ENCODE measurements at places on chromosomes 13 and 19.

DNA sequence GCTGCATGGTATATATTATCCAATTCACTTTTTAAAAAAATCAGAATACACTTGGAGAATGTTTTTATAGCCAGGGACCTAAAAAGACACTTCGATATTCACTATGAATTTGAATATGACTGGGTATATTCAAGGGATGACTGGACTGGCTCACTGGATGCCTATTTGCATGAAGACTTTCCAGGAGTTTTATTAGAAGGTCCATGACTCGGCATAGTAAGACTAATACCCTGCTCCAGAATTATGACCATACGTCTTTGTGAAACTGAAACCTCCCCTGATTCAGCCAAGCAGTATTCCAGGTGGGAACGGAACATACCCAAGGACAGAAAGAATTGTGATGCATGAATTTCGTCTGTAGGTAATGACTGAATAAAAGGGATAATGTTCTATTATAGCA is 3.9 kb upstream of the FAM216B start:
- DNase-seq = no peak

GRCh38 chr19:5006201-5006600 is 37.3 kb downstream of the KDM4B start:
- peak; percentile 37 for DNase-seq

DNA sequence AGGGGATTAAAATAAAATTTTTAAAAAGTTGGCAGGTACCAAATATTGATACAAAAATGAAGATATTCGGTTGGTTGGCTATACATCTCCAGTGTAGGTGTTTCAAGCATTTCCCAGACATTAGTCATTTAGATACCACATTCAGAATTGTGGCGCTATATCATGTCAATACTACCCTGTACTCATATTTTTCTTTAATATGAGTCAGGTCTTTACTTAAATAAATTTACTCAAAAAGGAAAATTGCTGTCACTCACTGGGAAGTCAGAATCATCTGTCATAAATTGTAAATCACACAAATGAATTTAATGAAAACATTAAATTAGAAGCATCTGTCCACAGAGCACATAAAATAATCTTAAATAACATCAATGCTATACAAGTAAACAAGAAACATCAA is 134.2 kb downstream of the TSHZ3 start:
- peak; percentile 49 for DNase-seq

DNA sequence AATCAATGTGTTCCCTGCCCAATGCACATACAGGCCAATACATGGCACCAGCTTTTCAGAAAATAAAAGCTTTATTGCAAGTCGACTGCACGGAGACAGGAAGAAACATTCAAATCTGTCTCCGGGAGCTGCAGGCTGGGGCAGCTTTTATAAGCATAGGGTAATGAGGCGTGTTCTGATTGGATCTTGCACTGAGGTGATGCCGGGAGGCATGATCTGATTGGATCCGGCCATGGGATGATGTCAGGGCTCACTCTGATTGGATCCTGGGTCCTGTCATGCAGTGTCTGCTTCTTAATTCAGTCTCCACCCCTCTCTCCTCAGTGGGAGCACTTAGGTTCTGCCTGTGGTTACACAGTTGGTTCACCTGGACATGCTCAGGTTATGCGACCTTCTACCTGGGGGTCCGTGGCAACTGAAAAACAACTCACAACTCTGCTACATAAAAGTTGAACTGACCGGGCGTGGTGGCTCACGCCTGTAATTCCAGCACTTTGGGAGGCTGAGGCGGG is 11.8 kb upstream of the FBN3 start:
- no peak for DNase-seq

DNA sequence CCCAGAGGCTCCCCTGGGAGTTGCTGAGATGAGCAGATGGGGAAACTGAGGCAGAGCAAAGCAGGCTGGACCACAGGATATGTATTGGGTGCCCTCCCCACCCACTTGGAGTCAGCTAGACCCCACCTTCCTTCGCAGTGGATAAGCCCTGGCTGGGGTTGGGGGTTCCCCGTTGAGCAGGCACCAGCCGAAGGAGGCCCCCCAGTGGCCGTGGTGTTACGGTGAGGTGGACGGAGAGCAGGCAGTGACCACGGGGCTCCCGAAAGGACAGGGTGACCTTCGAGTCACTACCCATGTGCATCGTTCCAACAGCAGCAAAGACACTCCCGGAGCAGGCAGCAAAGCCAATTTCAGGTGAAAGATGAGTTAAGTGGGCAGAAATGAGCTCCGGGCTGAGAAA is 62.4 kb upstream of the ADGRE5 start:
- DNase-seq = no peak

GRCh38 chr13:99741960-99742359 is 229.6 kb downstream of the ZIC5 start:
- no peak for DNase-seq

GRCh38 chr13:109500146-109500773 is 286.1 kb downstream of the IRS2 start:
- no peak for DNase-seq

- peak; percentile 30 for DNase-seq
These were observed 68.1 kb downstream of the UFM1 start for GRCh38 chr13:38417727-38418126.

DNA sequence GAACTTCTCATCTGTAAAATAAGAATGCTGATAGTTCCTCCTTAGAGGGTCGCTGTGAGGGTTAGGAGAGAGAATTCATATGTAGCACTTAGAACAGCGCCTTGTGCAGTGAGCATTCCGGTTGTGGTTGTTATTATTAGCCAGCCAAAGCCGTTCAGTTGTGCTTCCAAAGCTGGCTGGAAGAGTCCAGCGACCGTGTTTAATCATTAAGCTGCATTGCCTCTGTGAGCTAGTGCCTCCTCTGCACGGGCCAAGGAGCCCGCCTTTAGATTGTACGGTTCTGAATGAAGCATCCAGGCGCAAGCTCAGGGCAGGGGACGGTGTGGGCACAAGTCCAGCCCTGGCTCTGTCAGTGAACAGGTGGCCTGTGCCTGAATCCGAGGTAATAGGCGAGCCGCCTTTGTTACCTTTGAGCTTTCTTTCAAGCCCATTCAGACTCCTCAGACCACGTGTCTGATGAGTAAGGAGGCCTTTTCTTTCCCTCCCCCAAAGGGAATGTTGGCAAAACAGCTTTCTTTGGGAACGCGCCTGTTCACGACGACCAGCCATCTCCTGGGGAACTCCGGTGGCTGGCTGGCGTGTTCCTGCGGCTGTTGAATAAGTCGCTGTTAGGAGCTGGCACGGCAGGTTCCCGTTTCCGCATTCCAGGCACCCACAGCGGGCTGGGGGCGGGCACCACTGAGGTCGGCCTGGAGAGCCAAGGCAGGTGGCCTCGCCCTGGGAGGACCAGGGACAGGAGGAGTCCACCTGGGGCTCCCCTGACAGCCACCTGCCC is 25.1 kb downstream of the SIPA1L3 start:
- peak; percentile 82 for DNase-seq

GRCh38 chr13:32041429-32041828 is 9.9 kb downstream of the FRY start:
- DNase-seq = no peak

DNA sequence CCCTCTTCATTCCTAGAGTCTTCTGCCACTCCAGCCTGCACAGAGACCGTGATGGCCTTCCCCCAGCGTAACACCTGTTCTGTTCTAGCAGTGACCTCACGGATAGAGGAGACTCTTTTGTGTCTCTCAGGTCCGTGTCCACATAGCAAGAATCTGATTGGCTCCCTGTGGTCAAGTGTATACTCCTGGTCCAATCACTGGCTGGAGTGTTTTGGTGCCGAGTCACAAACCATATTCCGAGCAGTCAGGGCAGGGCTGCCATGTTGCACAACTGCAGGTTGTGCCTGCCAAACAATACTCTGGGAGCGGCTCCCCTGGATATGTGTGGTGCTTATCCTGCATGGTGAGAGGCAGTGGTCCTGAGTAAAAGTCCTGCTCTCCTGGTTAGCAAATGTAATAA is 402.4 kb downstream of the KCNRG start:
- DNase-seq = no peak

- DNase-seq = no peak
These were observed 45.4 kb upstream of the GPR183 start for GRCh38 chr13:99352351-99353245.

DNA sequence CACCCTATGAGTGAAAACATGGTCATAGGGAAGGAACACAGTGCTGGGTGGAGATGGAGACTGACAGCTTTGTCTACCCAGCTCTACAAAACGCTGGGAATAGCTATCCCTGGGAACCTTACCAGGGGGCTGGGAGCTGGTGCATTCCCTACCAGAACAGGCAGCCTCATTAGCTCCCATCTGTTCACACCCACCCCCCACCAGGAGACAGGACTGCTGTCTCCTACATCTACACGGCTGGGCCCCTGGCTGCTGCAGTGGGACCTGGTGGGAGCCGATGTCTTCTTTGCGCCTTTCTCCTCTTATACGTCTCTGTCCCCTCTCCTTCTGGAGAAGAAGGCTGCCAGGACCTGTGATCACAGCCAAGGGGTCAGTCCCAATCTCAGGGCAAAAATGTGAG is 90.8 kb downstream of the UQCRFS1 start:
- no peak for DNase-seq

DNA sequence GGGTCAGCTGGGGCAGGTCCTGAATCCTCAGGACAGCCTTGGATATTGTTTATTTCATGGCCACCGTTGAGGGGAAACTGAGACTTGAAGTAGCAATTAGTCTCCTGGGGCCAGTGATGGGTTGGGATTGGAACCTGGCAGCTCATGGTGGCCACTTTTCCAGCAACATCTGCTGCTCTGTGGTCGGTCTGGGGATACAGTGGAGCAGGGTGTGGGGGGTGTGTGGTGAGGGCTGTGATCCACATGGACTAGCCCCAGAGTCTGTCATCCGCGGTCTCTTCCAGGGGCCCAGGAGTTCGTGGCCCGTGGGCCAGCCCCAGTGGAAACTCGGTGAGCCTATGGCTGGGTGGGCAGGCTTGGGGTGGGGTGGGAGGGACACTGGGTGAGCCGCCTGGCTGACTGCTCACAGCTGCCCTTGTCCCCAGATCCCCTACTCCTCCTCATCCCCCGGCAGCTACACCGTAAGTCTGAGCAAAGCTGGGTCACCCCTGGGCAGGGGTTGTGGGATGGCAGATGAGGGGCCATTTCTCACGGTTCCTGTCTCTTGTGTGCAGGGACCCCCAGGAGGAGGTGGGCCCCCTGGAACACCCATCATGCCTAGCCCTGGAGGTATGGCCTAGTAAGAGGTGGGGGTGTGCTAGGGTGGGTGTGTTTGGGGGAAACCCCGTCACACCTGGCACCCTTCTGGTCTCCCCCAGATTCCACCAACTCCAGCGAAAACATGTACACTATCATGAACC is 5.5 kb downstream of the ISYNA1 start:
- DNase-seq = no peak

DNA sequence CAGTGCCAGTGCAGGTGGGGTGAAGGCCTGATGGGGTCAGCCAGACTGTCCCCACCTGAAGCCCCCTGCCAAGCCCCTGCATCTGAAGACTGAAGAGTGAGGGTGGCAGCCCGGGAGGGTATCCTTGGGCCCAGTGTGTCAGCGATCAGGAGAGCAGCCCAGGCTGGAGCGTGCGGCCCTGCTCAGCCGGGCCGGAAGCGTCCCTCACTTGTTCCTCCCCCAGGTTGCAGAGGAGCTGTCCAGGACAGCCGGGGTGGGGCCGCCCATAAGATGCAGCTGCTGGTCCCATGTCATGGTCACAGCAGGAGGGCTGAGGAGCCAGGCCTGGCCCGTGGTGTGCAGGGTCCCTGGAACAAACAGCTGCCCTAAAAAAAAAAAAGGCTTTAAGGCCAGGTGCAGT is 55.4 kb downstream of the KDM4B start:
- no peak for DNase-seq

- no peak for DNase-seq
These were observed 4.3 kb downstream of the RGCC start for GRCh38 chr13:41461527-41462139.

GRCh38 chr19:35468637-35469036 is 20.6 kb downstream of the FFAR2 start:
- DNase-seq = no peak

DNA sequence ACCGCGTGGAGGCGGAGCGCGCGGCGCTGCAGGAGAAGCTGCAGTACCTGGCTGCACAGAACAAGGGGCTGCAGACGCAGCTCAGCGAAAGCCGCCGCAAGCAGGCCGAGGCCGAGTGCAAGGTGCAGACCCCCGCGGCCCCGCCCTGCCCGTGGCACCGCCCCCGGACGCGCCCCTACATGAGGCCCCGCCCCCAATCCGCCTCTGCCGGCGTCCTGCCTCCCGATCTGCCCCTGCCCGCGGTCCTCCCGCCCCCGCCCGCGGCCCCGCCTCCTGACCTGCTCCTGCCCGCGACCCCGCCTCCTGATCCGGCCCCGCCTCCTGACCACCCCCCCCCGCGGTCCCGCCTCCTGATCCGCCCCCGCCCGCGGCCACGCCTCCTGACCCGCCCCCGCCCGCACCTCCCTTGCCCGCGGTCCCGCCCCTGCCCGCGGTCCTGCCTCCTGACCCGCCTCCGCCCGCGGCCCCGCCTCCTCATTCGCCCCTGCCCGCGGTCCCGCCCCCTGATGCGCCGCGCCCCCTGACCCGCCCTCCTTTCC is 11.7 kb downstream of the PRR36 start:
- DNase-seq = peak; percentile 39

DNA sequence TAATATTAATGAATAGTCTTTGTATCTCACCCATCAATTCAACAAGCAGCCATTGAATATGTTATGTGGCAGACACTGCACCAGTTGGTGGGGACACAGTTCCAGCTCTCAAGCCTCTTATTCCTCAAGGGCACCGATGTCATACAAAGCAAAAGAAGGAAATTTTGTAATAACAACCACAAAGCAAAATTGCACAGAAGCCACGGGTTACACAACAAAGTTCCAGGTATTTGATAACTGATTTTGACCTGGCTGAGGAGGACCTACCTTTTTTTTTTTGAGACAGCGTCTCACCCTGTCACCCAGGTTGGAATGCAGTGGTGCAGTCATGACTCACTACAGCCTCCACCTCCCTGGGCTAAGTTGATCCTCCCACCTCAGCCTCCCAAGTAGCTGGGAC is 266.7 kb downstream of the FOXO1 start:
- no peak for DNase-seq

- no peak for DNase-seq
These were observed 3.4 kb downstream of the PNKP start for GRCh38 chr19:49863935-49864320.

Measured in fibroblast of skin of back (primary cell).